Naive thymus-derived CD8-positive, alpha-beta T cell (primary cell): ENCODE measurements at places on chromosomes 13 and 19.

DNA sequence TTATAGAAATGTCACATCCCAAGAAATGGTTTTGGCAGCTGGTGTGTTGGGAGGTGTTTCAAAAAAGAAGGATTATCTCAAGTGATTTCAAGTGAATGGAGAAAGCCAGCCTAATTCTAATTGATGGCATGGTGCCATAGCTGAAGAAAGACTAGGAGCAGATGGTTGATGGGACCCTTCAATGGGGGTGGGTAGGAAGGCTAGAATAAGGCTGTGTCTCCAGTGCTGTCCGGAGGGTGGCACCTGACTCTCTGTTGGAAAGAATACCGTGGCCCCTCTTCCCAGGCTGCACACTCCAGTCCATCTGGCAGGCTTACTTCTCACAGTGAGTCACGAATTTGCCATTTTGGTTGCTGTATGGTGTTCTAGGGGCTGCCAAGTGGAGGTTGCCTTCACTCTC is 51.0 kb upstream of the GPR12 start:
- no peak for DNase-seq

- peak; percentile 54 for DNase-seq
Observed at GRCh38 chr19:17205237-17206140, 9.7 kb upstream of the USE1 start.

- DNase-seq, result no peak
Observed at GRCh38 chr13:20779405-20779804, 5.6 kb upstream of the EEF1AKMT1 start.

DNA sequence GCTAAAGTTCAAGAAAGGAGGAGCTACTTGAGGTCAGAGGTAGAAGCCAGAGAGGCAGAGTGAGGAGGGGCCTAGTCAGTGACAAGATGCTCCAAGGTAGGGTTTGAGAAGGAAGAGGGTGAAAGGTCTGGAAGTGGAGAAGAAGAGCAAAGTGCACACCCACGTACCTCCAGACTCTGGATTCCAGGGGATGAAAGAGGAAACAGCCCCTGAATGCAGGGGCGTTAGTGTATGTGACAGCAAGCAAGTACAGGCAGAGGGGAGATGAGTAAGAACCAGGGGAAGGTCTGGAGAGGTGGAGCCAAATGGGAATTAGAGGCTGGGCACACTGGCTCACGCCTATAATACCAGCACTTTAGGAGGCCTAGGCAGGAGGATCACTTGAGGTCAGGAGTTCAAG is 8.7 kb downstream of the RPS28 start:
- DNase-seq, result no peak

DNA sequence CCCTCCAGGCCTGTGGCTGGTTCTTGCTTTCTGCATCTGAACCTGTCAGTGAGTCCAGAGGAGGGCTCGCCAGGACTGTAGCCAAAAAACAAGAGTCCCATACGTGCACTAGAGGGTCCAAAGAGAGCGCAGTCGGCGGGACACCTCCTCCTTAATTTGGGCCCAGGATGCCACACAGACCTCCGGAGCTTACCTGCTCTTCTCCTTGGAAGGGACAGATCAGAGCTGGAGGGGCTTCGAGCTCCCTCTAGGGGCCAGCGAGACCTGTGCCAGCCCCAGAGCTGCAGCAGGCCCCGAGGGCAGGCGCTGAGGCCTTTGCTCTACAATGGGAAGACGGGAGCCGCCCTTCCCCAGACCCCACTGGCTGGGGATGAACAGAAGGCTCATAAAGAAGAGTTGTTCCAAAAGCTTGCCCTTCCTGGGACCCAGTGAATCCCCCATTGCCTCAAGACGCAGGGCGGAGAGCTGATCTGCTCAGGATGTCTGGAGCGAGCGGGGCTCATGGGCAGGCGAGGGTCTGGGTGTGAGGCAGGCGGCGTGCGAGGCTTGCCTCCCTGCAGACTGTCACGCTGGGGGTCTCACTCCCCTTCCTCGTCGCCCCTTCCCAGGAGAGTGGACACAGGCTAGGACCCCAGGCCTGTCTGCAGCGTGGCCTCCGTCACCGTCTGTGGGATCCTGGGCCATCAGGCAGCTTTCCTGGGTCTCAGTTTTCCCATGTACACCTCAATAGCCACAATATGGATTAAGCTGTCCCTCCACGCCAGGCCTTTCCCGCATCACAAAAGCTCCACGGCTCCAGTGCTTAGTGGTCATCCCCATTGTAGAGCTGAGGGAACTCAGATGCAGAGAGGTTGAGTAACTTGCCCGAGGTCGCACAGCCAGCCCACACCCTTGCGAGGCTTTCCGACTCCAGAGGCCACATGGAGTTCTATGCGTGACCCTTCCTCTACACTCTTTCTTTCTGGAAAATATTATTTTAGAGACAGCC is 46.9 kb upstream of the VSTM2B start:
- no peak for DNase-seq

DNA sequence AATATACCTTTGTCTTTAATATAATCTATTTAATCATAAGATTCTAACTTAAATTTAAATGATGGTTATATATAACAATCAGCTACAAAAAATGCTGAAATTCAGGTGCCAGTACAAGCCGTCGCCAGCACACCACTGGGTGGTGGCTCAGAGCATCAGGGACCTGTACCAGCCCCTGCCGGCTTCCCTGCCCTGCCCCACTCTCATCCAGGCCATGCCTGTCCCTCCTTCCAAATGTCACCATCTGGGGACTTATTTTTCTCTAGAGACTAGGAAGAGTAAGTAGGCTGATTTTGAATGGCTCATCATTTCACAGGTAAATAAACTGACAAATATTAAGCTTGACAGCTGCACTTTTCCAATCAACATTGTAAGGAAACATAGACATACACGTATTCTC is 1.6 kb downstream of the METTL21C start:
- DNase-seq, result no peak

GRCh38 chr19:55549500-55550320 is 4.4 kb upstream of the SBK3 start:
- DNase-seq, result no peak

DNA sequence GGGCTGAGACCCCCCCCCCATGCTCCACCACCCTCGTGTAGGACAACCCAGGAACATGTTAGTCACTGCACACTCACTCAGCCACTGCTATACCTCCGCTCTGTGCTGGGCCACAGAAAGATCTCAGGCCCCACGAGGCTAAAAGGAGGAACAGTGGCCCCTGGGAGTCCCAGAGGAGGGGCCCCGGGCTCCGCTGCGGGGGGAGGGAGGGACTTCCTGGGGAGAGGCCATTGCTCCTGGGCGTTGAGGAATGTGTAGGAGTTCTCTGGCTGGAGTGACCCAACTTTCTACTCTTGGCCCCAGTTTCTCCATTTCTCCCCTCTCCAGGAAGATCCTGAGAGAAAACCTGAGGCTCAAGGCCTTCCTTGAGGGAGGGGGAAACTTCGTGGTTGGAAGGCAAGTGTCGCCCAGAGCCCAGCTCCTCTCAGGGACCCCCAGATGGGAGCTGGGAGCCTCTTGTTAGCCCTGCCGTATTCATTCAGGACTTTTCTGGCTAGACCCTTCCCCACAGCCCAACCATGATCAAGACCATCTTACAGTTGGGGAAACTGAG is 13.6 kb downstream of the ONECUT3 start:
- no peak for DNase-seq

DNA sequence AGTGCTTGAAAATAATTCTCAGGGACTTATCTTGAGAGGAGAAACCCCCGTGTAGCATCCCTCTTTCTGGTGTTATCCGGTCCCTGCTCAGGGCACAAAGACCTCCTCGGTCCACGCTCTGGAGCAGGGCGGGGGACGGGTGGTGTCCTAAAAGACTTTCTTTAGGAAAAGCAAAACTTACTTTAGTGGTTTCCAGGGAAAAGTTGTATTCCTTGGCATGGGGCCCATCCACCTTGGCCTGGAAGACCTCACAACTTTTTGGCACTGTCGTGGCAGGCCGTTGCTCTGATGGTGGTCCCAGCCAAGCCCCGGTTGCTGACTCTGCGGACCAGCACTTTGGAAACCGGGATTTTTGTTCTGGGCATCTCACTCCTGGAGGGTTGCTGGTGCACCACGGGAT is 2.7 kb downstream of the AMER2 start:
- no peak for DNase-seq

DNA sequence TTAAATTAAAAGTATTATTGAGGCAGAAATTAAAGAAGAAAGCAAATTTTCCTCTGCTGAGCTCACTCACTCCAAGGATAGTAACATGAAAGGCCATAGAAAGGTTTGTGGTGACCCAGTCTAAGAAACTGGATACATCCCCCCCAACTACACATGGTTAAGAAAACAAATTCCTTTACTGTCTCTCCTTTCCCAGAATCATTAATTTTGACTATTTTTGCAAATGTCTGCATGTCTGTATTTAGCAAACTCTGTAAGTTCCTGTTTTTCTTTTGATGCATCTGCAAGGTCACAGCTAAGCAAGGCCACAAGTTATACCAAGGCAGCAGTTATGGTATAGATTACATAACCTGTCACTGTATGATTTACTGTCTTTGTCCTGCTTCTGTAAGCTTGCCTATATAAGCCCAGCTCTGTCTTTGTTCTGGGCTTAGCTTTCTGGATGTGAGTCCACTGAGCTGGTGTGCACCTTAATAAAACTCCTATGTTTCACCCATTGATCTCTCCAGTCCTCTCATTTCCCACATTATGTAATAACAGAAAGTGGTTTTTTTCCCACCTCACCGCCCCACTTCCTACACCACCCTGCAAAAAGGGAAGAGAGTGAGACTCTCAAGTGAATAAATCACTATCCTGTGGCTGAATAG is 8.5 kb upstream of the ZNF83 start:
- no peak for DNase-seq

GRCh38 chr19:38542040-38542439 is 75.7 kb downstream of the MAP4K1 start:
- DNase-seq, result no peak

- no peak for DNase-seq
Observed at GRCh38 chr13:44573790-44574465, 2.2 kb downstream of the TSC22D1 start.

- peak; percentile 93 for DNase-seq
Observed at GRCh38 chr13:44141725-44142539, 231.7 kb upstream of the SERP2 start.

DNA sequence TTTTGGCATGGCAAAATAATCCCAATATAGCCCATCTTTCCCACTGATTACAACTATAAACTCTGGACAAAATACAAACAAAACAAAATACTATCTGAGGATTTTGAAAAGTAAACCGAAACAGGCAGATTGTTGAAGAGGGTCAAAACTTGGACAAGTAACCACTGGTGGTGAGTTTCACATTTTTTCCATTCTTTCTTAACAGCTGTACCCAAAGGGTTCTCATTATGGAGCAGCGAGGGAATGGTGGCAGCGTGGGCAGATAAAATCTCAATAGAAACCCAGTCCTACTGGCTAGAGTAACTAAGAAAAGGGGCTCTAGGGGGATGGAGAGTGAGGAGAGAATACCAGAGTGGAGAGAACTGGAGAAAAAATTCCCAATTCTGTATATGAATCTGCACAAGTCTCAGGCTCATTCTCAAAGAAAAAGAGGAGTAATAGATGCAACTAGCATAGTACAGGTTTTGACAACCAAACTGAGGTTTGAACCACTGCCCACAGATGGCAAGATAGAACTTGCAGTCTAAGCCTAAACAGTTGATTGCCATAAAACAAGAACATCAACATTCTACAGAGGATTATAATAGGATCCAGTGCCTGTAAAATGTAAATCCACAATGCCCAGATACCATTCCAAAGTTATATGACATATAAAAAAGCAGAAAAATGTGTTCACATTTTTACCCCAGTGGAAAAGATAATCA is 284.5 kb downstream of the KCNRG start:
- DNase-seq, result no peak

DNA sequence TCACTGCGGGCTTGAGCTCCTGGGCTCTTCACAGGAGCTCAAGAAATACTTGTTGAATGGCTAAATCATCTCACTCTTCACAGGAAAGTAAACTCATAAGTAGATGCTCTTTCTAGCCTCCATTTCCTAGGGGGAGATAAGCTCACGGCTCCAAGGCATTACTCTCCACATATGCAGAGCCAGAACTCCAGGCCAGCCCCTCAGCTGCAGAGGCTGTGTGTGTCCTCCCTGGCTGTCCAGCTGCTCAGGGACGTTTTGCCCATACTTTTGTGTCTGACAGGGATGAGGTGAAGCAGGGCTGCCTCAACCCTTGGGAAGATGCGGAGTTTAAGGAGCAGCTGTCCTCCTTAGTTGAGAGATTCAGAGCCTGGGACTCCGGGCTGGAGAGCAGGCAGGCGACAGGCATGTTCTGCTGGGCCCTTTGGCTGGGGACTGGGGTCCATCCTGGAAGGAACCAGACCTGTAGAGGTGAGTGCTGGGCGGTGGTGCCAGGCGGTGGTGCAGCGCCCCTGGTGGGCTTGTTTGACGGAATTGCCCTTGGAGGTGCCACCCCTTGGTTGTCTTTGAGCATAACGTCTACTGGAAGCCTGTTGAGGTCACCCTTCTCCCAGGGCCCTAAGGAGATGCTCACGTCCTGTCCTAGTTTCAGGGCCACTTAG is 20.5 kb upstream of the SLC15A1 start:
- DNase-seq, result no peak

- DNase-seq, result no peak
Observed at GRCh38 chr13:60152114-60152513, 11.6 kb downstream of the DIAPH3 start.

DNA sequence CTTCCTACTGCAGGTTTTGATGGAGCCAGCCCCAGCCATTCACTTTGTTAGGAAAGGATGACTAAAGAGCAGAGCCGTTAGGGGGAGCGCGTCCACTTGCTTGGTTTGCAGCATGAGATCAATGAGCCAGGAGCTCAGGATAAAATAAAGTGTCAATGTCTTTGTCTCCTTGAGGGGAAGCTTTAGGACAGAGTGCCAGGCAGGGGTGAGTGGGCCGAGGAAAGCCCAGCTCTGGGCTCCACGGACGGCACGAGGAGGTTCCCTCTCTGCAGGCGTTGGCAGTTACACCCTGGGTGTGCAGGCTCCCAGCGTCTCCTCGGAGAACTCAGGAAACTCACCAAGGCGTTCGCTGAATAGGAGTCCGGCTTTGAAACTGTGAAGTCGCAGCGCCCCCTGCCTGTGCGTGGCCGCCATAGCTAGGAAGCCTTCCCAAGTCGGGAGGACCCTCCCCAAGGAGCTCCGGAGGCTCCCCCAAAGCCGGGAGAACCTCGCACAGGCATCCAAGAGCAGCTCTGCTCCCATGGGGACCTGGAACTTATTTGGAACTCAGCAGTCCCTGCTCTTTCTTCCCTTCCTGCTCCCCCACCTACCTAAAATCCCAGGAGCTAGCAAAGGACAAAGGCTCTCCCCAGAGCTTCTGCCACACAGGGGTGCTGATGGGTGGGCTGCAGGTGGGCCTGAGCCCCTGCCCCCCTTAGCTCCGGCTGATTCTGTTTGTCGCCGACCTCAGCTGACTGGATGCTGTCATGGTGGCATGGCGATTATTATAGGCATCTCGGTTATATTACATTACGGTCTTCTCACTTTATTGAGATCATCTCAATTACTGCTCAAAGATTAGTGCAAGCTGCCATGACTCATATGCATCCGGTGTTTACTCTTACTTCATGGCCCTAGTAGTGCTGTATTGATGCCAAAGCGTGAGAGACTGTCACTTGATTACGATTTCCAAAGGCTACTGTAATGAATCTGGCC is 34.4 kb downstream of the GSX1 start:
- peak; percentile 56 for DNase-seq
